Stimulated activated CD8-positive, alpha-beta memory T cell treated with anti-CD3 and anti-CD28 coated beads, Interleukin-4, amount 100 ng/mL, for 1 hour (primary cell): ENCODE measurements at places on chromosomes 3 and 15.

- no peak for DNase-seq
Observed at GRCh38 chr15:63232405-63232804, 43.0 kb downstream of the RAB8B start.

GRCh38 chr3:186997061-186997460 lies 66.7 kb downstream of the ST6GAL1 start:
- no peak for DNase-seq

- no peak for DNase-seq
Observed at GRCh38 chr3:150180334-150180733, 209.6 kb upstream of the PFN2 start.

- DNase-seq, result peak; percentile 36
Observed at GRCh38 chr3:183555541-183556081, at the start of gene KLHL6. Gene KLHL6 (minus strand): TSS chr3:183555706. CDS start chr3:183555653, 53 bp downstream.

DNA sequence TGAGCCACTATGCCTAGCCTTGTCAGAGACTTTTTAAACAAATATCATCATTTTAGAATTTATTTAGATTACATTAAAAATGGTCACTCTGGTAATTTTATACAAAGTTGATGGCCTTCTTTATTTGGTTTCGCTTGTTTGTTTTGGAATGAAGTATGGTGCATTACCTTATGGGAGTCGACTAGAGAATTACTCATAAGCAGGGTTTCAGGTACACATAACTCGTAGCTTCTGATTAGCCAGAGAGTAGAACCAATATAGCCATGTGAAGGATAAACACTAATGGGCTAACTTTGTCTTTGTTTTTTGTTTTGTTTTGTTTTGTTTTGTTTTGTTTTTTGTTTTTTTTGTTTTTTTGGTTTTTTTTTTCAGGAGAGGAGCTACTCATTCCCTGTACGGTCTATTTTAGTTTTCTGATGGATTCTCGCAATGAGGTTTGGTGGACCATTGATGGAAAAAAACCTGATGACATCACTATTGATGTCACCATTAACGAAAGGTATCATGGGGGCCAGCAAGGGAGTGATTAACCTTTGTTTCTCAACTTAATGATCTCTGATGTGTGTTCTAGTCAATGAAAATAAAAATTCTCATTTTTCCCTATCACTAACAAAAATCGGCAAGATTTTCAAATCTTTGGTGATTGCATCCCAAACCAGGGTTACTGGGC lies 113.2 kb downstream of the IL1RAP start:
- DNase-seq, result no peak

DNA sequence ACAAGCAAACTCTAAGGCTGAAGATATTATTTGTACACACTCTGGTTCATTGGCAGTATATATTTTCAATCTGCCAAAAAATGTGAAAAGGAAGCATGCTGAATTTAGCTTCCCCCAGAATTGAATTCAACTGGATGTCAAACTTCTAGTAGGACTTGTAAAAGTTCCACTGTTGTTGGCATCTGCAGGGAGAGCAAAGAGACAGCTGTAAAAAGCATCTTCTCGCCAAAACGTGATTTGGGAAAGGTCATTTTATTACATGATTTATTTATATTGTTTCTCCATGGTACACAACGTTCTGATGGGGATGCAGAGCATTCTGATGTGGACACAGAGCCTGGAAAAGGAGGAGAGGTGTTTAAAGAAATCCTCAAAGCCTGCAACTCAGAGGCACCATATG lies 196.7 kb upstream of the ADAMTS9 start:
- no peak for DNase-seq

DNA sequence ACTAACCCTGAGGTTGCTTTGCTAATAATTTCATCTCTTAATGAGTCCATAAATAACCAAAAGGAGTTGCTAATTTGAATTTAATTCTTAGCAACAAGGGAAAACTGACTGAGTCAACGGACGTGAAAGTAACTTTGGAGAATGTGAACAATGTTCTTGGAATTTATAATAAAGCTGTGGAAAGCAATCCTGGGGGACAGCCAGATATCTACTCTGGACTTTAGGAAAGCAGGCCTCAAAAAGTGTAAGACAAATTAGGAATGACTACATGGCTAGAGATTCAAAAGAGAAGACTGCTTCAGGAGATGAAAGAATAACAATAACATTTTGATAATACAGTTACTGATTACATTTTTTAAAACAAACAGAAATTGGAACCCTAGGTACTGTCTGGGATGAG lies 318.4 kb upstream of the COL8A1 start:
- DNase-seq, result no peak

GRCh38 chr3:122758877-122759560 lies 34.6 kb downstream of the HSPBAP1 start:
- no peak for DNase-seq

DNA sequence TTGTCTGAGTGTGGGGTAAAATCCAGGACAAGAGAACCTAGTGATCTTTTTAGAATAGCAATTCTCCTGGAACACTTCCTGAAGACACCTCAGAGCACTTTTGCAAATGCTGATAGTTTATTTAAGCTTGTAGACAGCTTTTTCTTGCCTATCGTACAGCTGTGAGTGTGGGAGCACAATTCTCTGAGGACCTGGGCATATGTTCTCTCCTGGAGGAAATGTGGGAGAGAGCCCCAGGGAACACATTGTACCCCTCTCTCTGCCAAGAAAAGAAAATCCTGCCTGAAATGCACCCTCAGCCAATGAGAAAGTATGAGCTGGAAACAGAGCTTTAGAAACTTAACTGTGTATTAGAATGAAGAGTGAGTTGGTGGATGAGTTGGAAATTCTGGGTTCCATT lies 308.3 kb upstream of the SEMA6D start:
- DNase-seq, result no peak

DNA sequence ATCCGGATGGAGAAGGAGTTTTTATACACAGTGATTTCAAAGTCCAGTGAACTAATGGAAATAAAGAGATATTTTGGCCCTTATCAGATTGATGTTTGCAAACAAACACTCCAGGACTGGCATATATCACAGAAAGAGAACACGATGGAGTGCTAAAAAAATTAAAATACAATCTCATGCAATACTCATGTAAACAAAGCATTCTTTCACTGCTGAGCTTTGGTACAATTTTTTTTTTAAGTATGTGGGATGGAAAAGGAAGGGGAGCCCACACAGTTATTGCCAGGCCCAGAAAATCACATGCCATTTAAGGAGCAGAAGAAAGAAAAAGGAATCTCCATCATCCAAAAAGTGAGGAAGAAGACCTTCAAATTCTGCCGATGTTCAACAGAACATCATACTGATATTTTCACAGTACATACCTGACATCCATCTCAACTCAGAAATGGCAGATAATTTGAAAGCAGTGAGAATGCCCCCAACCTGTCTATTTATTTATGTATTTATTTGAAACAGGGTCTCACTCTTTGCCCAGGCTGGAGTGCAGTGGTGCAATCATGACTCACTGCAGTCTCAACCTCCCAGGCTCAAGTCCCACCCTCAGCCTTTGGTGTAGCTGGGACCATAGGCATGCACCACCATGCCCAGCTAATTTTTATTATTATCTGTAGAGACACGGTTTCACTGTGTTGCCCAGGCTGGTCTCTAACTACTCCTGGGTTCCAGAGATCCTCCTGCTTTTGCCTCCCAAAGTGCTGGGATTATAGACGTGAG lies 107.5 kb upstream of the SLC2A2 start:
- no peak for DNase-seq

DNA sequence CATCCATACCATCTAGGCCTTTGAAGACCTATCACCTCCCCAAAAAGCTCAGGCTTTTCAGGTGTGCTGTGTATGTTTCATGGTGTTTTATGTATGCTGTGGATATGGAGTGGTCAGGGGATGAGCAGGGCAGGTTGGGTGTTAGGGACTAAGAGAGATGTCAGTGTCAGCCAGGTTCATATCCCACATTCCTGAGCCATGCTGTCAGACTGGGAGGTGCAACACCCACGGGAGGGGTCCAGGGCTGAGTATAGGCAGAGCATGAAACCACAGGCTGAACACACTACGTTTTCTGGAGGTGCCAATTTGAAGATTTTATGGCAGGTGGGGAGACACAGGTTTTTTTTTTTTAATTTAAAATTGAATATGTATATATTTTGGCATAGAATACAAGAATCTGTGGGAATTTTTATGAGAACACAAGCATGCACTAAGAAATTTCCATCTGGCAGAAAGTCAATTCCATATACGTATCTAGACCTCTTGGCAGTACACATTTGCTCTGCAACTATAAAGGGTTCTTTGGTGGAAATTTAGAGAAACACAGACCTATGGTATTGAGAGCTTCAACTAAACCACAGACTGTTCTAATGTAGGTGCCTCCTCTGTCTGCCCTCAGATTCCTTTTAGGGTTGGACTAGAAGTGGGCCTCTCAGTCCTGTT lies 101.9 kb upstream of the RNU6-1 start:
- DNase-seq, result no peak

- DNase-seq, result no peak
Observed at GRCh38 chr3:130779031-130779430, 32.4 kb upstream of the PIK3R4 start.

- DNase-seq, result no peak
Observed at GRCh38 chr3:151265166-151265565, 13.2 kb downstream of the P2RY14 start.

GRCh38 chr3:45774581-45775521 lies 21.5 kb downstream of the SLC6A20 start:
- no peak for DNase-seq

DNA sequence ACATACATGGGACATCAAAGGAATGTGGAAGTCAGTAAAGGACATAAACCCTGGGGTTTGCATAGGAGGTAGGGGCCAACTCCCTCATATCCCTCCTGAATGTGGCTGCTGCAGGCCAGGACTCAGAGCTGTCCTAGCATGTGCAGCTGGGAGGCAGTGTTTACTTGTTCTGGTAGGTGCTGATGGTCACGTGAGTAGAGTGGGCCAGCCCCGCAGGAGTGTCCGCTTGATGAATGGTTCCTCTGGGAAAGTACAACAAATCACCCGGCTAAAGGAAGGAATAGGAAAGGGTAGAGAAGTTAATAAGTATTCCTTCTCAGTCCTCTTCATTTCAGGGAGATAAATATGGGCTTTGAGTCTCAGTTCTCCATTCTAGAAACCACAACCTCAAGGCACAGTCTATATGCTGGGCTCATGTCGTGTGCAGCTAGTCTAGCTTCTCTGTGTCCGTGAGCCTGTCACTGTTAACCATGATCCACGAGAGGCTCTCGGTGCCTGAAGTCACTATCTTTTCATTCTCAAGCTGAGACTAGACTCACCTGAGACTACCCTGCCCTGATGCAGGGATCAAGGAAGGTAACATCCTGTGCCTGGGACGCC lies 17.9 kb downstream of the RIOX2 start:
- DNase-seq, result no peak

DNA sequence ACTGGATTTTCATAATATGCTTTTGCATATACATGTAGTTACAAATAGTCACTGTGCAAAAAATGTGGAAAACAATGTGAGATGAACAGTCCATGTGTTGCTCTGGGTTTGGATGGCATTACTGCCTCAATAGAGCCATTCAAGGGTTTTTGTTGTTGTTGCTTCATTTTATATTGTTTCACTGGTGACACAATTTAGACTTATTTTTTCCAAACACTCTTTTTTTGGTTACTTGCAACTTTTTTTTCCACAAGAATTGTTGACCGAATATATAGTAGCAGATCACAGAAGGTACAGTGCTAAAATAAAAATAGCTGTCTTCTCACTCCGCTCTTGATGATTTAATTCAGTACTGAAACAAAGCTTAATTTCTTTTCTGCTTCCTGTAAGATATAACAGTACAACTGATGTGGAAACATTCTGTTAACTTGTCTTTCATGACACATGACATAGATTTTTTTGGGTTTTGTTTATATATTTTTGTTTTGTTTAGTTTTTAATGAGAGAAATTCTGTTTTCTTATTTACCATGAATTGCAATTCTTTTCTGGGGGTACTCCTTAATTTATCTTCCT lies 618.6 kb downstream of the NAALADL2 start:
- DNase-seq, result no peak

GRCh38 chr3:187799942-187800641 lies 54.8 kb upstream of the BCL6 start:
- no peak for DNase-seq

DNA sequence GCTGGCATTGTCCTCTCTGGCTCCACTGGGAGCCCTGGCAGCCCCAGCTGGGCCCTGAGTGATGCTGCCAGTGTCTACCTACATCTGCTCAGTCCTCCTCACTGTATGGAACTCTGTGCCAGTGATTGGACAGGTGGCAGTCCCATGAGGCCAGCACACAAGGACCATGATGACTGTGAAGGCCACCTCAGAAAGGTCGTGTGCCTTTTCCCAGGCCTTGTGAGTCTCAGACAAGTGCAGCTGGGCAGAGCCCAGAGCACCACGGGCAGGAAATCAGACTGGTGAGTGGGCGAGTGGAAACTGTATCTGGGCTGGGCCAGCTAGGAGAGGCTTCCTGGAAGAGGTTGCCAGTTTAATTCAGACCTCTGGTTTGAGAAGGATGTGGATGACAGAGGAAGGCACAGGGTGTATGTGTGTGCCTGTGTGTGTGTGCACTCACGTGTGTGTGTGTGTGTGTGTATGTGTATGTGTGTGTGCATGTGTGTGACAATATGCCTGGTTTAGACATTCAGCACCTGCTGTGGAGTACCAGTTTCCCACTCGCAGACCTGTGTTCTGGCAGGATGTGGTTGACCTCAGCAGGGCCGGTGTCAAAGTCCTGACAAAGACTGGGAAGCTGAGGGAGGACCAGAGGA lies 7.0 kb downstream of the MAPKAPK3 start:
- no peak for DNase-seq

DNA sequence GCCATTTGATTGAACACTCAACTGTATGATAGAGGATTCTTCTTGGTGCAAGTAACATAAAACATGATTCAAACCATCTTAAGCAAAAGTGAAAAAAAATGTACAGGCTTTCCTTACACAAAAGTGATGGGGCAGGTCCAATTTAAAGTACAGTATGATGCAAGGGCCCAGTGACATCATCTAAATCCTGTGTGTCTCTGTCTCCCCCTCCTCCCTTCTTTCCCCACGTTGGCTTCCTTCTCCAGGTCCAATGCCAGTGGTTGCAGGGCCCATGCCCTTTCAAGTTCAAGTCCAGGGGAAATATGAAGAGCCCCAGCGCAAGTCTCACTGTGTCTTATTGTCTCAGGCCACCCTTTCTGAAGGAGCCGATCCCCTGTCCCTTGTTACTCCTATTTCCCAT lies 332.3 kb downstream of the SHQ1 start:
- no peak for DNase-seq

- no peak for DNase-seq
Observed at GRCh38 chr3:156307704-156308103, 187.3 kb downstream of the KCNAB1 start.
